WTC11 (cell line): ENCODE measurements at places on chromosomes 11 and 22. TPM values are rescaled to one million over a fixed set of nuclear protein-coding genes. Genes with fewer than 3 reads are reported as not detected.

Gene TSGA10IP
- total RNA-seq: 3.4 to 4.5 TPM (median 4.1 TPM) in 3 replicates

Gene ACR
- total RNA-seq: 0.18 to 0.55 TPM (median 0.46 TPM) in 3 replicates

Gene OR56A1
- total RNA-seq: 0.14 to 0.35 TPM (median 0.14 TPM) in 3 replicates

Gene DEFB131B
- not detected in 3 replicates for total RNA-seq

Gene CDCA5
- 80.6 to 95.9 TPM (median 86.9 TPM) in 3 replicates for total RNA-seq
